ENCODE measurements at places on chromosomes 2 and 18.

GRCh38 chr18:10405816-10406663 is 48.4 kb upstream of the APCDD1 start:
- no peak overlapping the region for H3K27ac ChIP-seq
- H3K4me3 ChIP-seq: no peak overlapping the region
- H3K36me3 ChIP-seq: no peaks in the 10 kb centered on the region
- peaks cover 37% of the 10 kb centered on the region for H3K27me3 ChIP-seq

GRCh38 chr2:68799140-68800026 is 64.8 kb downstream of the ARHGAP25 start:
- no peaks in the 10 kb centered on the region for H3K27me3 ChIP-seq
- no peak overlapping the region for H3K4me3 ChIP-seq
- DNase-seq: no peak
- H3K27ac ChIP-seq: no peak overlapping the region
- H3K4me1 ChIP-seq: no peaks in the 10 kb centered on the region
- no peaks in the 10 kb centered on the region for H3K36me3 ChIP-seq

DNA sequence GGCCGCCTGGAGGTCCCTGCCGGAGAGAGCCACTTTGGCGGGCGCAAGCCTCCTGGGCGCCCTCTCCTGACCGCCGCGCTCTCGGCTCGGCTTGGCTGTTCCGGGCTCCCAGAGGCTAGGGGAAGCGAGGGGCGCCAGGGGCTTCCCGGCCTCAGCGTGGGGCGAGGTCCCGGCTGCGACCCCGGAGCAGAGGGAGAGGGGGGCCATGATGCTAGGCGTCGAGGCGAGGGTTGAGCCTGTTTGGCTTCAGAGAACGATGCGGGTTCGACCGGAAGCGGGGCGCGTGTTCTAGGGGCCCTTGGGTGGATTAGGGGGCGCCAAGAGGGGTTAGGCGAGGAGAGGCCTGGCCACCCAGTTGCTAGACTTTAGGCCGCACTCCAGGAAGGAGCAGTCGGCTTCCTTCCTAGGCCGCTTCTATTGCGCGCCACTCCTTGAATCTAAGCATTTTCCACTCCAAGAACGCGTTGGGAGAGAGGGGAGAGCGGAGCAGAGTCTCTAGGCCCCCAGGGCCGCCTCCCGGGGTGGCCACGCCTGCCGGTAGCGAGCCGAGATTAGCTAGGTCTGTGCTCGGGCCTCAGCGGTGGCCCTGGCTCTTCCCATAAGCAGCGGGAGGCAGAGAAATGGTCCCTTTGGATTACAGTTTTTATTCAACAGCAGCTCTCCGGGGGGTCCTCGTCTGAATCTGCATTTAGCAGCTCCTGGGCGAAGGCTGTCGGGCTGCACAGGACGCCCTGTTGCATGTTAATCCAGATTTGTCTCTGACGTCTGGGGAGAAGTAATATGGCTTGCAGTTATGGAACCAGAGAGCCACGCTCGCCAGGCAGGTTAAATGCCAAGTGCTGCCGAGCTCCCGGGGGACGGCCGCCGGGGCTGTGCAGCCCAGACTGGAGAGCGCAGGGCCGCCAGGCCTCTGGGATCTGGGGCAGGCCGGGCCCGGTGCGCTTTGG is 11.3 kb downstream of the MEIS1 start:
- no peaks in the 10 kb centered on the region for H3K4me1 ChIP-seq
- no peak overlapping the region for H3K27ac ChIP-seq
- H3K4me3 ChIP-seq: no peak overlapping the region
- H3K27me3 ChIP-seq: no peaks in the 10 kb centered on the region
- DNase-seq: no peak

DNA sequence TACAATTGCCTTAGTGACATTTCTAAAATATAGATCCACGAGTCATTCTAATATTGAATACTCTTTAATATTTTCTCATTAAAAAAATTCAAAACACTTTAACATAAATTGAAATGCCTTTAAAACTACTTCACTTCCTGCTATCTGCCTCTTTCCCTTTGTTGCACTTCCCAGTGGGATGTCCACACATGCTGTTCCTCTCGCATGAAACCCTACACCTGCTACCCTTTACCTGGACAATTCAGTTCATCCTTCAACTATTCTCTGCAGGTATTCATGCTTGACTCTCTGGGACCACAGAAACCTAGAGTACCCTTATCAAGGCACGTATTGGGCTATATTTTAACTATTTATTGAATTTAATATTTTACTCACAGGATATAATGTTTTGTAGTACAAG is 373.3 kb upstream of the GALNT5 start:
- H3K27ac ChIP-seq: no peak overlapping the region
- no peaks in the 10 kb centered on the region for H3K4me1 ChIP-seq
- no peaks in the 10 kb centered on the region for H3K36me3 ChIP-seq
- no peak overlapping the region for H3K4me3 ChIP-seq

DNA sequence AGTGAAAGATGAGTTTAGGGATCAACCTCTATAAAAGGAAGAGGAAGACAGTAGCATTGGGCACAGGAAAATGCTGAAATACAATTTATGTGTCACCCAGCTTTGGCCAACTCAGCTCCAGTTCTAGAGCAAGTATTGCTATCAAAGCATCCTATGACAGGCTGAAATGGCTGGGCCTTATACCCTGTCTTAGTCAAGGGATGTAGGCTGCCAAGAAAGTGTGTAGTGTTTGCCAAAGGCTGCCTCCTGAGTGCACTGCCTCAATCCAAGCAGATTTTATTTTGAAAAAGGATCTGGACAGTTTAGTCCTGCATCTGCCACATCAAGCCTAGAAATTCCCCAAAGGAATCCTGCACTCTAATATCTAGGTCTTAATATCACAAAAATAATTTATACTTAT is 359.9 kb upstream of the ZC3H15 start:
- H3K4me3 ChIP-seq: no peak overlapping the region
- no peaks in the 10 kb centered on the region for H3K4me1 ChIP-seq
- no peaks in the 10 kb centered on the region for H3K36me3 ChIP-seq
- DNase-seq: no peak
- H3K27ac ChIP-seq: no peak overlapping the region
- H3K27me3 ChIP-seq: no peaks in the 10 kb centered on the region
